ENCODE measurements at places on chromosomes 12 and 14.

GRCh38 chr12:121495746-121496145, 85.1 kb downstream of the KDM2B start:
- DNase-seq: no peak

- no peak for DNase-seq
Observed at GRCh38 chr12:92911339-92911738, 17.8 kb downstream of the EEA1 start.

DNA sequence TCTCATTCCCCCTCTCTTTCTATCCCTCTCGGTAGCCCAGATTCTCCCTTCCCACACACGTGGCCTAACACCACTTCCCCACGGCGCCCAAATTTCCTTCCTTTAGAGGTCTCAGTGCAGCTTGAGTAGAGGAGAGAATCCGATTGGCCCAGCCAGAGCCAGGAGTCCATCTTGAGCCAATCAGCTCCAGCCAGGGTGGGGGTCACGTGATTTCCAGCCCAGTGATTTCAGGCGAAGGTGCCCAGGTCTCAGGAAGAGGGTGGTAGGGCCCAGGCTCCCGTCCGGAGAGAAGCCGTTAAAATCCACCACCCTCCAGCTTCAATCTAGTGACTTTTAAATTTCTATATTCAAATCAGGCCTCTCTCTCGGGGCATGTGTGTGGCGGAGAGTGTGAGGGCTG, 45.2 kb upstream of the MYL2 start:
- no peak for DNase-seq

DNA sequence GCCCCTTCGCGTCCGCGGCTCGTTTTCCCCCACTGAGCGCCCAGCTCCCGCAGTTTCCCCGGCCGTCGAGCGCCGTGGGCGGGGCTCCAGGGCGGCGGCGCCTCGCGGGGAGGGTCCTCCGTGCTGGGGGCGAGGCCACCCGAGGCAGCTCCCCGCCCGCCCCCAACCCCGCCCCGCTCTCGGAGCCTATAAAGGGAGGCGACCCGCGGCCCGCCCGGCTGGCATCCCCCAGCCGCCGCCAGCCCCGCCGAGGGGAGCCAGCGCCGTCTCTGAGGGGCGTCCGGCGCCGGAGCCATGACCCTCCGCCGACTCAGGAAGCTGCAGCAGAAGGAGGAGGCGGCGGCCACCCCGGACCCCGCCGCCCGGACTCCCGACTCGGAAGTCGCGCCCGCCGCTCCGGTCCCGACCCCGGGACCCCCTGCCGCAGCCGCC, at the start of gene TAMALIN:
Gene TAMALIN, plus strand, starts transcription at position 221 of the 432 bp plus-strand sequence. Its CDS starts 74 bp downstream, at position 295.
- no peak for DNase-seq

DNA sequence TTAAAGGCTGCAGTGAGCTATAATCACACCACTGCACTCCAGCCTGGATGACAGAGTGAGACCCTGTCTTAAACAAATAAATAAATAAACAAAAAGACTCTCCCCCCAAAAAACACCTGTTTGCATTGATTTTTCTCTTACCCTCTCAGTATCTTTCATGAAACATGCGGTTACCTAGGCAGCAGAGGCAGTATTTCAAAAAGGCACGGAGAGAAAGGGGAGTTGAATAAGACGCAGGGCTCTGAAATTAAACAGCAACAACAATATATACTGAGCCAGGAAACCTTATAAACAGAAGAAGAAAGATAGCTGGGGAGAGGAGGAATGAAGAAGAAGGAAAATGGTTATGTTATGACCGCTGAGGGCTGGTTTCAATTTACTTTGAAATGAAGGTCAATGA, 277.6 kb downstream of the BTG1 start:
- DNase-seq: no peak

DNA sequence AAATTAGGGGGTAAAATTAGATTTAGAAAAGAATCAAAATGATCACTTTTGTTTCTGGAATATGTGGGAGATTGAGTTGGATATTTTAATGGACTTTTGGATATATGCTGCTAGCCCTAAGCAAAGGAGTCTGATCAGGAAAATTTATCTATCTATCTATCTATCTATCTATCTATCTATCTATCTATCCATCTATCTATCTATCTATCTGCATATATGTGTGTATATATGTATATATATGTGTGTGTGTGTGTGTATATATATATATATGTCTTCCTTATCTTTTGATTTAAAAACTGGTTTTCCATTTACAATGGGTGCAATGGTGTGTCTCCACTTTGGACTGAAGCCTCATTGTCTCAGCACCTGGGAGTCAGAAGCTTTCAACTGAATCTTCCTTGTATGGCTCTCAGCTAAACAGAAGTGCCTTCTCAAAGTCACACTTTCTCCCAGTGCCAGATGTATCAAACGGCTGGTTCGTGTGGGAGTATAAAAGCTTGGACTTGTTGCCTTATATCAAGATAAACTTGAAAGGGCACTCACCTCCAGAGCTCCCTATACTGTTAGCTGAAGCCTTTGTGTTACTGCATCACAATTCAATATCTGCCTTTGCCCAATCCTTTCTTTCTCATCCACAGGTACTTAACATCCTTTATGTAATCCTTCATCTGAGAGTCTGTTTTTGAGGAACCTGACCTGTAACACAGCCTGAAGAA, 31.6 kb upstream of the CD69 start:
- no peak for DNase-seq

DNA sequence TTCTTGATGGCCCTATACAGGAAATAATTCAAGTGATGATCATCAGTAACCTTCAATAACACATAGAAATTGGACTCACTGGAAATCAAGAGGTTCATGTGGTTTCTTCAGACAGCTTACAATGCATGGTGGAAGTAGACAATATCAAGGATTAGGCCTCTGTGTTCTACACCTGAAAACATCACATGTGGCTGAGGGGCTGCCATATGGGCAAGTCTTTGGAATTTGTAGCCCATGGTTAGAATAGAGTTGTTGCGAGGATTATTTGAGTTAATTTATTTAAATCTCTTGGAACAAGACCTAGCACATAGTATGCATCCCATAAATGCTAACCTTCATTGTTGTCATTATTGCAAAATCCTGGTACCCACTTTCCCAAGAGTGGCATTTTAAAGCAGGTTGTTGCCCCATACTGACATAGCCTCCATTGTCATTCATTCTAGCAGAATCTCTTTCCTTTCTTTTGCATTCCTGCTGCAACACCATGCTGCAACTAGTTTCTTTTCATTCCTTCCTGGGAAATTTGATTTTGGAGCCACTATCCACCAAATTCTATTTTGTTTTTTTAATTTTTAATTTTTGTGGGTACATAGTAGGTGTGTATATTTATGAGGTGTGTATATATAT, 352.7 kb upstream of the NAV3 start:
- no peak for DNase-seq

- no peak for DNase-seq
Observed at GRCh38 chr14:96349286-96350075, 13.7 kb downstream of the ATG2B start.

DNA sequence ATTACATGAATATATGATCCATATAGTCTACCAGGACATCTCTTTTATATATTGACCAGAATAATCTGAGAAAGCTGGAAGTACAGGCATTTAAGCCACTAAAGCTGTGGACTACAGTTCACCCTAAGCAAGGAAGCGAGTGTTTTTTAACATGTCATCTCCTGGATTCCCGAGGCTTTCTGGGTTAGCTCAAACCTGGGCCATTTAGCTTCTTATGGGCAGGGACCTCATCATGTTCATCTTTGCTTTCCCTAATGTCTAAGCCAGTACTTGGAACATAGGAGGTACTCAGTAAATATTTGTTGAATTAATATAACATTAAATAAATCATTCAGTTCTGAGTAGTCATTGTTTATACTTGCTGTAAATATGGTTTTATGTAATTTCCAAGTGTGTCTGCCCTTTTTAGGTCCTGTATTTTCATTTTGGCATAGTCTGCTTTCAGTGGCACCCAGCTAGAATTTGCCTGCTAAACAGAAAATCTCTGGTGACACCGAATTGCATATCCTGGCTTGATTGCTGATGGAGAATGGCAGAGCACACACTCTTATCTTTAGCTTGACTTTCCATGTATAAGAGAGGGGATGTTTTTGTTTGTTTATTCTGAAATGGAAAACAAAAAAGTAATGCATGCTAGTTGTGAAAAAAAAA, 344.5 kb downstream of the ZFP36L1 start:
- no peak for DNase-seq

GRCh38 chr12:67854351-67854750, 134.9 kb upstream of the IFNG-AS1 start:
- DNase-seq: no peak

- no peak for DNase-seq
Observed at GRCh38 chr12:30508205-30508967, 187.3 kb downstream of the IPO8 start.

- DNase-seq: no peak
Observed at GRCh38 chr14:69430306-69430939, 31.9 kb downstream of the SLC39A9 start.

GRCh38 chr12:95739561-95740313, 50.8 kb downstream of the NTN4 start:
- DNase-seq: no peak

GRCh38 chr12:40738856-40739255, 46.6 kb downstream of the CNTN1 start:
- no peak for DNase-seq

DNA sequence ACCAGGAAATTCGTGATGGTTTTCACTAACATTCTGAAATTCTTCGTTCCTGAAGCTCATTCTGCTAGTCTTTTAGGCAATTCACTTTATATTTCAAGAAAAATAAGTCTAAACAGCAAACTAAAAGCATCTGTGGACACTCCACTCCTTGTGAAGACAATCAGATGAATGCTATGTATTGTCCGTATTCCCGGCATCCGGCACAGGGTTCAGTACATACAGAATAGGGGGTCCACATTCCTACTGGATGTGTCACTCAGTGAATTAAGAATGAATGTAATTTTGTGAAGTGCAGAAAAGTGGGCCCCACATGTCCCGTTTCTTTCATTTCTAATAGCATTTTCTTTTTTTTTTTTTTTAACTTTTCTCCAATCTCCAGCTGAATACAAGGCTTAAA, 241.3 kb downstream of the GRIN2B start:
- DNase-seq: no peak

DNA sequence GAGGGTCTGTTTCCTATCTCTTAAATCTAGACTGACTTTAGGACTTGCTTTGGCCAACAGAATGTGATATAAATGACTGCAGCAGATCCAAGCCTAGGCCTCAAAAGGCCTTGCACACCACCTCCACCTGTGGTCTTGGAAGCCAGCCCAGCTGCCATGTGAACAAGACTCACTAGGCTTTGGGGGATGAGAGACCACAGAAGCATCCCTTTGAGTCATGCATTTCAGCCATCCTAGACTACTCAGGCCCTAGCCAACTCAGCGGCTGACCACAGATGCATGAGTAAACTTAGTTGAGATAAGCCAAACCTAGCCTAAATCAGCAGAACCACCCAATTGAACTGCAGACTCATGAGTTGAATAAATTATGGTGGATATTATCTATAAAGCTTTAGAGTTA, 87.7 kb downstream of the KCNH5 start:
- DNase-seq: no peak

DNA sequence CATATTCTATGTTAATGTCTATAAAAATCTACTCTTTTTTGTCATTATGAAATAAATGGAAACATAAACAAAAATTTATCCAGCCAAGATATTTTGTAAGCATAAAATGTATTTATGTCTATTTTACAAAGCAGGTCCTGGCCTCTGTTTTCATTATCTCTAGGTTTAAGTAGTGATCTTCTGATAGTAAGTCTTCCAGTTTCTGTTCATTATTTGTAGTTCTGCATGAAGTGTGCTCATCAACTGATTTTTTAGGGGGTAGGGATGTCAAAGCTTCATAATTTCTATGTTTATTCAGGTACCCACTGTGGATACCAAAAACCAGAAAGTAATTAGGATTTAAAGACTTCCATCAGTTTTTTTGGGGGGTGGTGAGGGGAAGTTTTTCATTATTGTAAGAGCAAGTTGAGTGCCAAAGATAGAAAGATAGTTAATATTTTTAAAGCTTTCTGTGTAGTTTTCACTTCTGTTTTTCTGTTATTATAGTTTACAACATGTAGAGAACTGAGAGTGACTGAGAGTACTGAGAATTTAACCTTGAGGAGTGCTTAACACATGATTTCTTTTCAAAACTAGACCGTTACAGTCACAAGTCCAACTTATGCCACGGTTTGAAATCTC, 30.6 kb upstream of the LMO3 start:
- DNase-seq: peak; percentile 66

DNA sequence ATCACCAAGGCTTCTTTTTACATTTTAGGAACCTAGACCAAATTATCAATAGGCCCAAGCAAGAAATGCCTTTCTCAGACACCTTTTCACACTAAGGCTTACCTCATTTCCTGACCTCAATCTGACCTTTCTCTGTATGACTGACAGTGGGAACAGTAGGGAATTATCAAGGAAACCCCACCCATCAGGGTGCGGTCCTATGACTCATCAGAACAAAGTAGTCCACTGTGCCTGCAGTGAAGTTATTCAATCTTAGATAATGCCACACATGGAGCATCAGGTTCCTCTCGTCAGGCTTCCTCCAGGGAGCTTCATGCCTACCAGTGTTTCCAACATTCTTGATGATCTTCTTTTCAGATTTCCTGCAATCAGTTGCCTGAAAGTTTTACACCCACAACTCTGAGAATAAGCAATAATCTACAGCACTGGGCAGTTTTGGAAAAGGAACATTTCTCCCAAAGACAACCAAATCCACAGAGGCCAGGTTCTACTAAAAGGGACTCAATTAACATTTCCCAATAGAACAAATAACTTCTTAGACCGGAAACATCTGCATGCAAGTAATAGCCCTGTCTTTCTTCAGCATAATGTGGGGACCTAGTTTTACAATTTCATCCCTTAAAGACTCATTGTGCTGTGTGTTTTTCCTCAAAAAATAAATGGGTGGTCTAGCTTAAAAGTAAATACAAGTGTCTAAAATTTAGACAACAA, 35.9 kb upstream of the TMTC2 start:
- DNase-seq: peak; percentile 76

GRCh38 chr12:21950649-21951048, 9.4 kb upstream of the ABCC9 start:
- DNase-seq: no peak

GRCh38 chr14:73209953-73210352, 27.4 kb upstream of the PAPLN start:
- DNase-seq: no peak

- DNase-seq: no peak
Observed at GRCh38 chr12:18868717-18869116, 130.8 kb downstream of the CAPZA3 start.

- DNase-seq: no peak
Observed at GRCh38 chr12:130128790-130129735, 33.2 kb upstream of the FZD10 start.
